ENCODE measurements at places on chromosomes 2 and 18.

DNA sequence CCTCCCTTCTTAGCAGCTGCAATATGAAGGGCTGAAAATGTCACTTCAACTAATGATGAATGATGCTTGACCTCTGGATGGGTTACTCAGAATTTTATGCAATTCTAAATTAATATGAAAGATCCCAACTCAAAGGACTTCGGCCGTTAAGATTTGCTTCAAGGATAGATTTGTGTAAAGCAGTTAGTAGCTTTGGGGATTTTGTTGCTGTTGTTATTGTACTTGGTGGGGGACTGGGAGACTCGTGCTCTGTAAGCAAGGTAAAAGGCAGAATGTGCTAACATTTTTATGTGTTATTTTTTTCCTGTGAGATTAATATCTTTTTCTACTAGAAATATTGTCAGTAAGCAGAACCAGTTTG is 478.8 kb downstream of the ARHGAP15 start:
- no peak for DNase-seq

GRCh38 chr2:27080603-27080936 is 2.2 kb downstream of the EMILIN1 start:
- DNase-seq = no peak

DNA sequence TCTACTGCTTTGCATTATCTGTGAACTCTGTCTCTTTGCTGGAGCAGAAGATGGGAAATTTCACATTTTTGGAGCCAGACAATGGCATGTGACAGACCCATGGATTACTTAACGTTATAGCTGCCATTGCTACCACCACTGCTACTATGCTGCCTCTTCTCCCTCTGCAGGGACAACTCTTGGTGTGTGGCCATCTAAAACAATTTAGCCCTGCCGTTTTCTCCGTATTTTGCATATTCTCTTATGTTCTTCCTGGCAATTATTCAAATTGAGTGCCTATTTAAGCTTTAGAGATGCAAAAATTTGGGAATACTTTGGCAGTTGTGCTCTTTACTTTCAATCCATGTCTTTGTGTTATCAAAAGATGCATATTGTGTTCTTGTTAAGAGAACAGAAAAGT is 386.8 kb downstream of the XIRP2 start:
- DNase-seq = no peak

GRCh38 chr2:134246154-134246874 is 7.6 kb upstream of the MGAT5 start:
- no peak for DNase-seq

DNA sequence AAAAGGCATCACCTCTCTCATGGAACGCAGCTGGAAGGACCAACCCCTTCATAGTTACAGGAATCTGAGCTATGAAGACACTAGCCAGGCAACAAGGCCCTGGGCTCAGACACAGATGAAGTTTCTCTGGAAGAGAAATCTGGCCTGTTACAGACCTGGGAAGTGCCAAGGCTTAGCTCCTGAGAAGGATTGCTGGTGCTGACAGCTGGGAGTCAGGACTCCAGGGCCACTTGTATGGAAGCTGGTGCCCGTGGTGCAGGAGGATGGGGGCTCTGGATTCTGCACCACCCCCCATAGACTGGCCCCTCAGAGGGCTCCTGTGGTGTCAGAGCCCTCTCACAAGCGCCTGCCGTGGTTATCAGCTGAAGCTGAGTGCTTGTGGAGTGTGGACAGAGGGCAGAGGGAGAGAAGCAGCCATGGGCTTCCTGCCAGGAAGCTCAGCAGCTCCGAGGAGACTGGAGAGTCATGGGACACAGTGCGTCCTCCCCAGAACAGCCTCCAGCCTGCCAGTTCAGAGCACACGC is 87.3 kb upstream of the LCLAT1 start:
- DNase-seq = no peak

DNA sequence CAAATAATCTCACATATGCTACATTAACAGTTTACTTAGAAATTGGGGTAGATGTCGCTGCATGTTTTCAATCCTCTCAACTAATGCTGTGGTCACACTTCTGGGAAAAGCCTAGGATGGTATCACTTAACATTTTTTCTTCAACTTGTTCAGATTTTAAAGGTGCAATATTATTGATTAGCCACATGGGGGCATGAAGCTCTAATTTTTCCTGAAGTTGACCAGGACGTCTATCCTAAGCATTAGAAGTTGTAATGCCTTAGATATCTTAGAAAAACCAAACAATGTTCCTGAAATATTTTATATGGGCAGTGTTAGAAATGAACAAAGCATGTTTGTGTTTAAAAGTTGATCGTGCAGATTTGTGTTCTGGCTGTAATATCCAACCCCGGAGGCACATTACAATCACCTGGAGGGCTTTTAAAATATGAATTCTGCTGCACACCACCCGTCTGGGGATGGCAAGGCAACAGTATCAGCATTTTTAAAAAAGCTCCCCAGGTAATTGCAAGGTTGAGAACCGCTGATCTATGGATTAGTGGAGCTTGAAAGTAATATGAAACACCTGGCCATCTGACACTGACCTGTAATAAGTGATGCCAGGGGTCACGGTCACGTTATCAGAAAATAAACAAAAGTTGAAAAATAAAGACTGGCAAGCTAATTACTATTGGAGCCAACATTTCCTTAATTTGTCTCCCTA is 100.5 kb upstream of the LMAN1 start:
- peak; percentile 60 for DNase-seq

DNA sequence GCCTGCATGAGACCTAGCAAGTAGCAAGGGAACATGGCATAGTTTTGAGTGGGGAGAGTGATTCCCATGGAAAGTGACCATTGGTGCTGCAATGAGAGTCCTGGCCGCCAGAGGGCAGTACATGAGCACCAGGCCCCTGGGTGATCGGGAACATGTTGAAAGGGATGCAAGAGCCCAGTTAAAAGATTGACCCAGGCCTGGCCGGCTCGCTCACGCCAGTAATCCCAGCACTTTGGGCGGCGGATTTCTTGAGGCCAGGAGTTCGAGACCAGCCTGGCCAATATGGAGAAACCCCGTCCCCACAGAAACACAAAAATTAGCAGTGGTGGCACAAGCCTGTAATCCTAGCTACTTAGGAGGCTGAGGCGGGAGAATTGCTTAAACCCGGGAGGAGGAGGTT is 22.2 kb downstream of the FAP start:
- DNase-seq = peak; percentile 76

DNA sequence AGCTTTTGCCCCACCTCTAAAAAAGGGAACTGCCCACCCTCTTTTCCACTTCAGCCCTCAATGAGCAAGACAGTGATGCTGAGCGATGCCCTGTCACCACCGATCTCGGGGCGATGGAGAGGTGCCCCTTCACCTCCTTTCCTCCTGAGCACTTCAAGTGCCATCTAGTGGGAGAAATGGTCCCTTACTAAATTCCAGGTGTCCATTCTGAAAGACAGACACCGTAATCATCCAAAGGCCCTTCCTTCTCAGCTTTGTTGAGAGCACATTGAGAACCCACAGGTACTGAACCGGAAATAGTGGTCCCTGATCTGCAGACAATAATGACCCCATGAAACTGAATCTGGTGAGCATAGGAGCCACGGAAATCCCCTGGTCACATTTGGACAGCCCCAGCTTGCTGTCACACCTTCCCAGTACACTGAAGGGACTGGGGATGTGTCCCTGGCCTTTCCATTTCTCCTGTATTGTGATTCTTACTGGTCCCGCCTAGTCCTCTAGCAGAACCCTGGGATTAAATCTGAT is 38.5 kb downstream of the KCTD18 start:
- peak; percentile 31 for DNase-seq

- DNase-seq = no peak
Observed at GRCh38 chr2:99834426-99834825, 308.0 kb downstream of the AFF3 start.

DNA sequence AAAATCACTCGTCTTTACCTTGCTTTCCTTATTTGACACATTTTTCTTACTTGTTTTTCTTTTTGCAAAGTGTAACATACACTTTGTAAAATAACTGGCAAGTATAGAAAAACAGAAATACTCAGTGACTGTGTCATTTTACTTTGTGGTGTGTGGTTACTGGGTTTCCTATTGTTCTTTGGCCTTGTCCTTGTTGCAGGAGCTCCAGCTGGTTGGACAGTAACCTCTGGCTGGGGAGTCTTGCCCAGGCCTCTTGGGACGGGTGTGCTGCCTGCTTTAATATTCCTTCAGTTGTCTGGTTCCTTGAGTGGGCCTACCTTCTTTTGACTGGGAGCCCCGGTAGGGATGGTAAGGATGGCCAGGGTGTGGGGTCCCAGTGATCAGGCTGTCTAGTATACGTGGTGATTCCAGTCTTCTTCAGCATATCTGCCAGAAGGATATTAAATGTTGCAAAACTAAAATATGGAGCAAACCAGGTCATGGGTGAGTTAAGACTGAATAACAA is 53.8 kb downstream of the RNF144A start:
- DNase-seq = no peak

DNA sequence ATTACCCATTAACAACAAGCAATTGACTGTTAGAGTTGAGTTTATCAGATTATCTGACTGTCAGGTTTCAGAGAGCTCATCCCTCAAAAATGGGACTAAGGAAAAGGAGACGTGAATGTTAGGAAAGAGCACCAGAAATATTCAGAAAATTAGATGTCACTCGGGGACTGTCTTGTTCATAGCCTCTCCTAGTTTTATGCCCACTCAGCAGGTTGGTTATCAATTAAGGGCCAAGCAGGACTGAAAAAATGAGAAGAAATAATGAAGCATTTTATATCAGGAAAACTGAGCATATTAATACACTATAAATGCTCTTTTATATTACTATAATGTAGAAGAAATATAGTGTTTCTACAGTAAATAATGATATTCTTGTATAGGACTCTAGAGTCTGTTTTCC is 188.1 kb upstream of the NRXN1 start:
- DNase-seq = no peak
